ENCODE measurements at places on chromosomes 12 and 14.
A peak's percentile ranks its signal among the peaks of the same experiment; 100 is the strongest.

DNA sequence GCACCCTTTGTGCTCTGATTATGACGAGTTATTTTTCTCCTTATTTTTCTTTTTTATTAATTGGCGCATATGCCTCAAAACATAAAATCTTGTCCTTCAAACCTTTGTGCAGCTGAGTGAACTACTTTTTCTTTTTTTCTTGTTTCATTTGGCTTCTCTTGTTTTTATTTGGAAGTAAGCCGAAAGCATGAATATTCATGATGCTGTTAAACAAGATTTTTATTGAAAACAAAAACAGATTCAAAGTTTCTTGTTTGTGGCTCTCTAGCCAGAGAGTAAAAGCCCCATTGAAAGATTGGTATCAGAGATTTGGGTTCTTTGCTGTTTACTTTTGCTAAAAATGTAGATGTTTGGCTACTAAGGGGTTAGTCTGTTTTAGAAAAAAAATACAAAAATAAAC, 183.8 kb downstream of the TMEM132C start:
- DNase-seq = no peak

GRCh38 chr14:74906925-74907521, 16.0 kb downstream of the RPS6KL1 start:
- no peak for DNase-seq

DNA sequence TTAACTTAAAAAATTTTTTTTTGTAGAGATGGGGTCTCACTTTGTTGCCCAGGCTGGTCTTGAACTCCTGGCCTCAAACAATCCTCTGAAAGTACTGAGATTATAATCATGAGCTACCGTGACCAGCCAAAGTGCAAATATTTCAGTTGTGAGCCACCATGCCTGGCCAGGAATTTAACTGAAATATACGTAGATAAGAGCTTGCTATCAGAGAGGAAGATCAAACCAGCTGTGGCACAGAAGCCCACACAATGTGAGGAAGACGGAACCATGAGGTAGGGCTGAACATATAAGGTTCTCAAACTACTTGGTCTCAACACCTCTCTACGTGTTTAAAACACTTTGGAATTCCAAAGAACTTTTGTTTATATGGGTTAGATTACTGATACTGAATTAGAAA, 29.1 kb downstream of the ATG14 start:
- DNase-seq = no peak

- DNase-seq = no peak
These were observed 39.6 kb downstream of the PRKCH start for GRCh38 chr14:61360796-61361525.

- DNase-seq = no peak
These were observed at the start of gene MIA2 for GRCh38 chr14:39233680-39234326. Gene MIA2, plus strand, starts transcription at chr14:39233915. Its CDS starts 200 bp downstream, at chr14:39234115.

GRCh38 chr12:106248312-106248845, 559 bp upstream of the CKAP4 start:
- peak; percentile 66 for DNase-seq

DNA sequence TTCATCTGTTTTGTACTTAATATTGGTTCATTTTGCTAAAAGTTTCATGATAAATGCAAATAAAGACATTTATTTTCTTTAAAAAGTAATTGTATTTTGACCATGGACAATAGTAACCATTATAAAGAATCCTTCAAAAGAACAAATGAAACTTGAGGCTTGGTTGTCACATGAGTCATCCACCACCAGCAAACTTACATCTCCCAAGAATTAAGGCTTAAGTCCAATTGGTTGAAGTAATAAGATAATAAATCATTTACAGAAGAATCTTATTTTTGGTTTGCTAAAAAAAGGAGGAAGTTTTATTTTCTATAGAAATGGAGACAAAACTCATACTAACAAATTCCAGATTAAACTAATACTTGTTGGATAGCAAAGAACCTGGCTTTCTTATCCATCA, 84.8 kb upstream of the KITLG start:
- peak; percentile 26 for DNase-seq

- DNase-seq = no peak
These were observed 41.0 kb upstream of the COL2A1 start for GRCh38 chr12:48045061-48045846.

- no peak for DNase-seq
These were observed 107.7 kb downstream of the UNC79 start for GRCh38 chr14:93538413-93538812.

DNA sequence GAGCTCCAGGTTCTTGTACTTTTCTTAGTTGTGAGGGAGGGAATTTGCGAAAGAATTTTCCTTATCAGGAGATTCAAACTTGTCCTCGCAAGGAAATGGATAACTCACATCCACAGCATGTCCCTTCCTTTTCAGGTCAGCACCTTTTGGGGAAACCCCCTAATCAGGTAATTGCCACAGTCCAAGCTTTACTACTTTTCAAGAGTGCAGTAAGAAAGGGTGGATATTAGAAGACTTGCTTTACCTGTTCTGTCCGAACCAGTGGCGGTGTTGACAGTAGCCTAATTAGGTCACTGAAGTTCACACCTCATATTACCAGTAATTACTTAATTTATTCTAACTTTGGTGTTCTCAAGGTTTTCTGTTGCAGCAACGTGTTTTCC, 6.7 kb upstream of the C12orf50 start:
- no peak for DNase-seq

DNA sequence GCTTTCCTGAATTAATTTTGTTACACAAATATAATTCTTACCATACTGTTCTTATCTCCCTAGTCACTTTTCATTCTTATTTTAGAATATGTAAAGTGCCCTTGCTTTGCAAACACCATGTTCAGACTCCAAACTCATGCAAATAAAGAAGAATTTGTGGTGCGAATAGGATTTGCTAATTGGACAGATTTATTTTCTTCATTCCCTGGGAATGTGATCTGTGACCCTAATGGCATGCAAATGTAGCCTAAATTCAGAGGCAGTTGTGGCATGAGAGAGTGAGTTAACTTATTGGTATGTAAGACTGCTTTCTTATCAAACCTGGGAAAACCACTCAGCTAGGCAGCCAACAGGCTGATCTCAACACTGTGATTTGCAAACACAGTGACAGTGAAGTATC, 10.0 kb downstream of the CAPZA3 start:
- peak; percentile 82 for DNase-seq

GRCh38 chr12:127677537-127678131, 589.3 kb upstream of the TMEM132C start:
- DNase-seq = peak; percentile 82

- peak; percentile 53 for DNase-seq
These were observed 22.9 kb downstream of the ETFBKMT start for GRCh38 chr12:31682136-31682962.

DNA sequence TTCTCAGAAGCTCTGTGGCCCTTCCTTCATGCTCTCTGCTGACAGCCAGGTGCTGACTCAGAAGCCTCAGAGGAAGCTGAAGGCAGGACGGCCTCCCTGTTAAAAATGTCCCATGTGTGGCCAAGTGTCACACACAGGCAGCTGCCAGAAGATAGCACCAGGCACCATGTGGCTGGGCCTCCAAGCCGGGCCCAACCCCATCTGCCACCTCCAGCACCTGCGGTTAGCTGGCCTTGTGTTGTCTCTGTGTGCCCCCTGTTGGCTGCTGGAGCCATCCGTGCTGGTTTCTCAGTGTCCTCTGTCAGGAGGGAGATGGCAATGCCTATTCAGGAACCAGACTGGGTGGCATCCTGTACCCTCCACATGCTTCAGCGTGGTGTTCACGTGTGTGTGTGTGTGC, 63.2 kb downstream of the TSPAN11 start:
- DNase-seq = peak; percentile 45

- DNase-seq = no peak
These were observed 95.1 kb downstream of the SCARB1 start for GRCh38 chr12:124768452-124769162.

DNA sequence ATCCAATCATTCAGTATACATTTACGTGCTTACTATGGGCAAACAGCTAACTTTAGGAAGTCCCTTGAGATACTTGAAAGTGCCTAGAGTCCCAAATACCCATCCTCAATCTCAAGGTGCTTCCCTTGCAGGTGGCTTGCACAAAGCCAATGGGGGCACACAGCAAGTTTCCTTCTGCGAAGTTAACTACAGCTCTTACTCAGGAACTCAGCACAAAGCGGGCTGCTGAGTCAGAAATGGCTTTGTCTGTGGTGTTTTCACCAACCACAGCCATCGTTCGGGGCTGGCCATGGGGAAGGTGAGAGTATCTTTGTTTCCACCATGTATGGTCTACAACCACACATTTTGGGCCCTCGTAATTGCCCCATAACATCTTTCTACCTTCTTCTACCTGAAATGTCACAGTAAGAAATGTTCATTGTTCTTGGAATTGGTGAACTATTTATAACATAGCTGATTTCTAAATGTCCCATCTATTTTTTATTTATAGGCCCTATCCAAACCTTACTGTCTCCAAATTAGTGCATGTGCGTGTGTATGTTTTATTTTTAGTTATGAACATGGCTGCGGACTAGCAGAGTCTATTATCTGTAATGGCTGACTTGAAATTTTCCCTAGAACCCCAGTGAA, 13.9 kb downstream of the MFAP5 start:
- no peak for DNase-seq

All from AG08395 (cell line).